ENCODE measurements at places on chromosomes 2 and 18. TPM values are rescaled to one million over a fixed set of nuclear protein-coding genes. Genes with fewer than 3 reads are reported as not detected.

Gene ZSWIM2
- not detected for total RNA-seq

Gene PRSS56
- not detected for total RNA-seq

Gene PSD4
- total RNA-seq, result 7.7 TPM

Gene TMEM247
- total RNA-seq, result not detected

Gene AMER3
- not detected for total RNA-seq

Gene SERPINB11
- not detected for total RNA-seq

Gene FBXO36
- 3.8 TPM for total RNA-seq

Gene LIMS4
- 1.5 TPM for total RNA-seq

Gene PGAP1
- 17.0 TPM for total RNA-seq

Gene SRD5A2
- under 0.01 TPM for total RNA-seq

Gene C1GALT1C1L
- total RNA-seq, result 1.4 TPM

Gene DNAH6
- total RNA-seq, result 0.85 TPM
